ENCODE measurements at places on chromosomes 7 and 10. TPM values are rescaled to one million over a fixed set of nuclear protein-coding genes. Genes with fewer than 3 reads are reported as not detected.

SPDYE16 gene
- not detected for total RNA-seq

- peak; percentile 9 for DNase-seq
Observed at GRCh38 chr10:33195608-33196376, 138.7 kb downstream of the NRP1 start.

GRCh38 chr7:31860925-31861324 is 173.9 kb downstream of the PPP1R17 start:
- peak; percentile 37 for DNase-seq

- no peak for DNase-seq
Observed at GRCh38 chr7:157544980-157545680, 208.3 kb downstream of the DNAJB6 start.

DNA sequence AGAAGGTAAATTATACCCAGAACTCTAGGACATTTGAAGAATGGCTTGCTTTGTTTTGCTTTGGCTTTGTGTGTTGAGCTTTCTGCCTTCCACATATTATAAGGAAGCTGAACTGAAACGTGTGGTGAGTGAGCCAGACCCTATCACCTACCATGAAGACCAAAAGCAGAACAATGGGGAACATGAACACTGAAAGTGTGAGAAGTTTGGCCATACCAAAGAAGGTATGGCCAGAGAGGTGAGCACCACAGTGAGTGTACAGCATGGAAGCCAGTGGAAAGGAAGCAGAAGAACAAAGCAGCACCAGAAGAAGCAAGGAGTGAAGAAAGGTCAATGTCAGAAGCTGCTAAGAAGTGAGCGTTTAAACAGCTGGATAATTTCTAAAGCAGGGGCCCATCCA is 59.7 kb upstream of the CCDC71L start:
- no peak for DNase-seq

HOXA7 gene
- total RNA-seq: not detected

- DNase-seq: no peak
Observed at GRCh38 chr7:106597751-106598546, 63.0 kb downstream of the CCDC71L start.

VGF gene
- total RNA-seq: 0.14 TPM

TSPAN15 gene
- total RNA-seq: 137 TPM

ACTL6B gene
- total RNA-seq: not detected

DNA sequence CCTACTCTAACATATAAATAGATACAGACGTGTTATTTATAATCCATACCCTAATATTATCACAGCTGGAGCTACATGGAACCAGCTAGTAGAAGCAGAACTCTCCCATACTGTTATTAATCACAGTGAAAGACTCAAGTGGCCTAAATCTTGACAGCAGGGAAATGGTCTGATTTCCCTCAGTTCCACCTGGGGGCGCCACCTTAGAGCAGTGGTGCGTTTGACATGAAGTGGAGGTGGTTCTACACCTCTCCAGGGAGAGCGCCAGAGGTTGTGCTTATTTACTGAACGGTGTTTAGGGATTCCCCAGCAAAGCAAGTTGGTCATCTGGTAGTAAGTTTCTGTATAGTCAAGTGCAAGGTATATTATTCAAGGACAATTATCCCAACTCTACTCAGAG is 17.6 kb downstream of the DNTT start:
- no peak for DNase-seq

DNA sequence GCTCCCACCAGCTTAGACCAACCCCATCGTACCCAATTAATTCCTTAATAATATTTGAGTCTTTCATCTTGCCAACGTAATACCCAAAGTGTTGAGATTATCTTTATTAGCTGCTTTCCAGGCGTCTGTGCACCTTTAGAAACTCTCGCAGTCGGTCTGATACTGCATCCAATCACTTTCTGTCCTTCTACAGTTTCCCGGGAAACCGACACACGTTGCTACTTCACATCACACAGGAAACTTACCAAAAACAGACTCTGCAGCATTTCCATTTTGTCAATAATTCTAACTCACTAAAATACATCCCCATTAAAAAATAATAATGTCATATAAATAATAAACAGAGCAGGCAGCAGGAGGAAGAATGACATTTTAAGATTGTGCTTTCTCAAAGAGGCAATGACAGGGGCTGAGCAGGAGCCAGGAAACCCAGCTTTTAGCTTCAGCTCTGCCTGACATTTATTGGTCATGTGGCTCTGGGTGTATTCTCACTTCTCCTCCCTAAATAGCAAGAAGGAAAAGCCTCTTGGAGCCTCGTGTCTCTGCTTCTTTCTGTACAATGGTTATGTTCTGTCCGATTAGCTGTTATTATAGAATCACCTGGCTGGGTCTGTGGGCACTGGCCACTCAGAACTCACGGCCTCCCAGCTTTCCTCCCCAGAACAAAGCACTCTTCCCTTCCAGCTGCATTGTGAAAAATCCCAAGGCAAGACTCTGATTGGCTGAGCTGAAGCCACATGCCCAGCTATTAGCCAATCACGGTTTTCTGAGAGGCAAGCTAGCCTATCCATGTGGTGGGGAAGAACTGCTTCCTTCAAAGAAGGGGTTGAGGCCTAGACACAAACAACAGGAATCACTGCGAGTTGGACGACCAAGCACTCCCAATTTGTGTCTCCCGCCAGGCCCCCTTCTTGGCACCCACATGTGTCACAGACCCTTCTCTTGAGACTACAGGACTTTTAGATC is 424.7 kb upstream of the FOXK1 start:
- DNase-seq: no peak

PAX4 gene
- total RNA-seq: not detected

AKR1C8 gene
- total RNA-seq: not detected

- no peak for DNase-seq
Observed at GRCh38 chr7:601595-602340, 82.1 kb upstream of the PDGFA start.

- no peak for DNase-seq
Observed at GRCh38 chr10:50512214-50512595, 111.6 kb downstream of the SGMS1 start.

- no peak for DNase-seq
Observed at GRCh38 chr7:123431075-123431614, 103.2 kb downstream of the IQUB start.

CPED1 gene
- total RNA-seq: 0.76 TPM

ADCY1 gene
- total RNA-seq: 8.8 TPM

DNA sequence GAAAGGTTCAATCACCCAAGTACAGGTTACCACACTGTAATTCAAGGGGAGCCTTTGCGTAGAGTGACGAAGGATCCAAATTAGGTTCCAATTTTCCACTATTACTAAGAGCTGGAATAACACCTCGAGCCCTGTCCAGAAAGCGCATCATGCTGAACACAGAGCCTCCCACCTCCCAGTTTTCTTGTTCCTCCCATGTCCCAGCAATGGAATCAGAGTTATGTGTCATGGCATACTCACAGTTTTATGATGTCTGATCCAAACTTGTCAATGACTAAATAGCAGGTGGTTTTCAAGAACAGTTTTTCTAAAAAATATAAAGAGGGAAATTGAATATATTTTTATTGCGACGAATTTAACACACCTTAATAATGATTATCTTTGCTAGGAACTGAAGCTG is 50.6 kb downstream of the AOAH start:
- no peak for DNase-seq

DNA sequence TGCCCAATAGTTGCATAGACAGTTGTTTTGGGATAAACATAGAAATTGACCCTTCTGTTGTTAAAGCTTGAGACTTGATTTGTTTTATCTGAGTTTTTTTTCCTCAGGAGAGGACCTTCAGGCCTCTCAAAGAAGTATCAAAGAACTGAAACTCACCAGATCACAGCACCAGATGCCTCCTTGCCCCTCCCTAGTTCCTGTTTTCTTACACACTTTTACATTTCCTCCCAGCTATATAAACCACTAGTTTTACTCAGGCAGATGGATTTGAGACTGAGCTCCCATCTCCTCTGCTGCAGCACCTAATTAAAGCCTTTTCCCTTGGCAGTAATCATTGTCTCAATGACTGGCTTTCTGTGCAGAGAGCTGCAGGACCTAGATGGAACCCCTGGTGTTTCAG is 150.6 kb upstream of the NRG3 start:
- no peak for DNase-seq

- DNase-seq: no peak
Observed at GRCh38 chr10:78754269-78755062, 314.3 kb upstream of the ZMIZ1 start.

ZNF804B gene
- not detected for total RNA-seq

DNA sequence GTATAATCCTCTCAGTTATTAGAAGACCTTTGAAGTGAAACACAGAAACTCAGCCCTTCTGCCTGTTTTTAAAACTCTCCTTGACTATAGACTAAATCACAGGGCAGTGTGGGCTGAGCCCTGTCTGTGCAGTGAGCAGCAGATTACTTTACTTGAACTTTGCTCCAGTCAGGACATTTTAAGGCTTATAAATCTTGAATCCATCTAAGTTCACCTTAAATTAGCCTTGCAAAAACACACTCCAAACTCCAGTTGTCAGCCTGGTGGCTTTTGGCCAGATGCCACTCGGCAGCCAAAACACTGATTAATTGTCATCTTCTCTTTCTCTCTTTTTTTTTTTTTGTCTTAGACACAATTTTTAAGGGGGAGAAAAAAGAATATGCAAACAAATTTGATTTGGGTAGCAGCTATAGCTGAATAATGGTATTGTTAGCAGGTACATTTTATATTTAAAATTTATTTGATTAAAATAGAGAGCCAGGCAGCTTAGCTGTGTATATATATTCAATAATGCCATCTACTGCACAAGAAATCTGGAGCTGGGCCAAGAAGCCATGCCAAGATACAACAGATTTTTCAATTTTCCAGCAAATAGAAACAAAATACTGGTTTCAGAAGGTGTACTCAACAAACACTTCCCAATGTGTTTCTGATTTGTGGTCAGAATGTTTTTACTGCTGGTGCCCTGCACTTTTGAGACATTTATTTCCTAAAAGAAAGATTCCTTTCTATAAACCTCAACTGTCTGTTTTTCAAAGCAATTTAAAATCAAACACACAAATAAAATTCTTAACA is 247.7 kb downstream of the TFEC start:
- no peak for DNase-seq

GRCh38 chr7:27953361-27953760 is 213.4 kb downstream of the TAX1BP1 start:
- DNase-seq: no peak

- no peak for DNase-seq
Observed at GRCh38 chr10:82420001-82420400, 545.0 kb downstream of the NRG3 start.

GRCh38 chr7:131638641-131639430 is 82.4 kb upstream of the PODXL start:
- DNase-seq: no peak

DNA sequence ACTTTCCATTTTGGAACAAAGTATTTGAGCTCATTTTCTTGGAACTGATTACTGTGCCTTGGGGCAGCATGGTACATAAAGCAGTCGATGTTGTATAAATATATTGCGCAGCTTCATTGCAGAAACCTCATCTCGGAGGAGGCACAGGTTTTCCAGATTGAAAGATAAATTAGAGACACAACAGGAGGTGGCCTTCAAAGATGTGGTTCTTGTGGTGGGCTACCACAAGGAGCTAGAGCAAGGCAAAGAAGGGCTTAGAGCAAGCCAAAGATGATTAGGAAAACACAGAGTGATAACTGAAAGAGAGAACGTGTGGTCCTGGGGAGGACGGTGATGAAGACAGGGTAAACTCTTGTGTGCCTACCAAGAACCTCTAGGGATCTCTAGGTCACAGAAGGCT is 169.1 kb upstream of the TNS3 start:
- no peak for DNase-seq

DNA sequence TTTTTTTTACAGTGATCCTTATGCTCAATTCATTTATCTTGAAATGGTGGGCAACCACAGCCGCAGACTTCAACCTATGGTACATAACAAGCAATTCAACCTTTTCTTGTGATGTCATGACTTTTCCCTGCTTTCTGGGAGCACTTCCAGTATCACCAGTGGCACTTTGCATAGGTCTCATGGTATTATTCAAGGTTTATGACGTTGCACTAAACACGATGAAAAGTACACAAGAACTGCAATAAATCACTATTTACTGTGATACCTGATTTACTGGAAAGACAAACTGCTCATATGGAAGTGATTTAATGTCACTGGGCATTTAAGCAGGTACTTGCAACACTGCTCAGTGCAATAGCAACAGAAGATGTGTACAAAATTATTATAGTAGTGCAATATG is 251.7 kb upstream of the CXCL12 start:
- no peak for DNase-seq

BHLHA15 gene
- total RNA-seq: 1.8 TPM

PRR15 gene
- 76.1 TPM for total RNA-seq

DNA sequence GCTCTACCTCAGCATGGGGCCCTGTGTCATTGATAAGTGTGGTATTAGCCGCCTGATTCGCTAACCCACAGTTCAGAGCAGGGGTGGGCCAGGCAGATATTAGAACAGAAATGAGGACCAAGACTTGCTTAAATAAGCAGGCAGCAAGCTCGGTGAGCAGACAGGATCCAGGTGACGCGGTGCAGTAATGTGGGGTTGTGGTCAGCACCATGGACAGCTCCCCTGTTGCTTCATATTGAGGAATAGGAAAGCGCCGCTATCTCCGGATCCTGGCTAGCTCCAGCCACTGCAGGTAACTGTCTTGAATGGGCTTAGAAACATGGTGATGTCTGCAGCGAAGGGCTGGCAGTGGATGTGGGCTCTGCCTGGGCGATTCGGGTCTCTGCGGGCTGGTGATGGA is 51.3 kb upstream of the GPR26 start:
- peak; percentile 36 for DNase-seq
